ENCODE measurements at places on chromosomes 3 and 15.

DNA sequence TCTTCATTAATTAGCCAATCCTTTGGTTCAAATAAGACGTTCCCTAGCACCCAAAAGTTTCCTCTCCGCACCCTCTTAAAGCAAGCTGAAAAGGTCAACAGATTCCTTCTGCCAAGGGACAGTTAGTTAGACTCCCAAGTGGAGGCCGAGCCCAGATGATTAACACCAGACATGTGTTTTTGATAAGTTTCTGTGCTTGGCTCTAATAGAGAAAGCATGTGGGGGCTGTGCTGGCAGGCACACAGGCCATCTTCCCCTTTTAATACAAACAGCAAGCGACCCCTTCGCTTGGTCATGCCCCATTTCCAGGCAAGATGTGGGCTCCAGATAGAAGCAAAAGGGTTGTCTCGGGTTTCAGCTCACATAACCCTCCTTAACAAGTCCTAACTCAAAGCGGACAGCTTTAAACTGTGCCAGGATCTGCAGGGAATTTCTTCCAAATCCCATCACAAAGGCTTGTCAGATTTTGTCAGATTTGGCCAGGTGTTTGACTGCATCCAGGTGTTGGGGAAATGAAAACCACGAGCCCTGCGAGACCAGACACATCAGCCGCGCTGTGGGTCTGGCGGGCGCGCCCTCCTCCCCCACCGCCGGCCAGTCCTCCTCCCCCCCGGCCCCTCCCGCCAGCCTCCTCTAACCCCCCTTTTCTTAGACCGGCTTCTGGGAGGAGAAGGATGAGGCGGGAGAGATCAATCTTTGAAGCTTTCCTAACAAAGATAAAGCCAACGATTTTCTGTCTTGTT, 3.3 kb downstream of the HES1 start:
- DNase-seq, result no peak

- DNase-seq, result no peak
Measured at GRCh38 chr3:71831599-71831998, 46.7 kb upstream of the PROK2 start.

DNA sequence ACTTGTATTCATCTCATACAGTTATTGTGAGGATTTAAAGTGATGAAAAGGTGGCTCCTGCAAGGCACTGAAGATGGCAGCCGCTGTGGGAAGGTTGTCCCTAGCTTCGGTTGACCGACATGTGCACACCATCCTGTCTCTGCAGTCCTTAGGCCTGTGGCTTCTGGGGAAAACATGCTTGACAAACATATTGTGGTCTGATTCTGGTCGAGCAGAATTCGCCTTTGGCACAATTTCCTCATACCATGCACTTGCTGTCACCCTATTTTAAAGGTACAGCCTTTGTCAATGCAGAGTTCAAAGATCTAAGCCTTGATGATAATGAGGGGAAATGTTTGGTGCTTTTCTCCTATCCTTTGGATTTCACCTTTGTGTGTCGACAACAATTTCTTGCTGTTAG, 50.9 kb downstream of the PRICKLE2 start:
- no peak for DNase-seq

- no peak for DNase-seq
Measured at GRCh38 chr3:70992562-70993204, 590.8 kb downstream of the FOXP1 start.

GRCh38 chr15:29665444-29666003, 156.7 kb downstream of the TJP1 start:
- DNase-seq, result no peak

GRCh38 chr3:177438596-177439220, 241.4 kb upstream of the TBL1XR1 start:
- DNase-seq, result no peak

- DNase-seq, result no peak
Measured at GRCh38 chr3:128775906-128776542, 50.0 kb downstream of the RAB7A start.

DNA sequence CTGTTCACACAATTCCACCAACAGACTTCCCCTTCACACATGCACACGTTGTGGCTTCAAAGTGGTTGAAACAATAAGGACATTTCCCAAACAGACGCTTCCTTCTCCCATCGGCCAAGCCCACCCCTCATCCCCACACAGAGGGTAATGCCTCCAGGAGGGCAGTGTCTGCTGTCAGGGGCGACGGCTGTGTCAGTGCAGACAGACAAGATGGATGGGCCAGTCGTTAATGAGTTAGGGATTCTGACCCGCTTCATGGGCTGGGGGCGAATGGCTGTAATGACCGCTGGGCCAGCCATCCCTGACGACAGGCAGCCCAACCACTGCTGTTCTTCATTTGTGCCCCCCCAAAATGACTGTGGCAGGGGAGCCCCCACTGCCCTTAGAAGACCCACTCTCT, 20.2 kb upstream of the SKIC8 start:
- no peak for DNase-seq

GRCh38 chr15:79516155-79516554, 84.0 kb downstream of the MINAR1 start:
- no peak for DNase-seq

GRCh38 chr3:68963891-68964290, 31.5 kb upstream of the TAFA4 start:
- no peak for DNase-seq

- DNase-seq, result no peak
Measured at GRCh38 chr3:4981294-4981664, 2.0 kb downstream of the BHLHE40 start.

- no peak for DNase-seq
Measured at GRCh38 chr3:118406562-118406961, 628.1 kb downstream of the IGSF11 start.

- DNase-seq, result no peak
Measured at GRCh38 chr3:160886421-160886820, 130.4 kb downstream of the PPM1L start.

GRCh38 chr3:195031574-195032003, 239.4 kb downstream of the XXYLT1 start:
- no peak for DNase-seq

Measured in stimulated activated CD8-positive, alpha-beta memory T cell treated with anti-CD3 and anti-CD28 coated beads, Interleukin-15, amount 100 ng/mL, for 4 hours (primary cell).